ENCODE measurements at places on chromosomes 3 and 15.

DNA sequence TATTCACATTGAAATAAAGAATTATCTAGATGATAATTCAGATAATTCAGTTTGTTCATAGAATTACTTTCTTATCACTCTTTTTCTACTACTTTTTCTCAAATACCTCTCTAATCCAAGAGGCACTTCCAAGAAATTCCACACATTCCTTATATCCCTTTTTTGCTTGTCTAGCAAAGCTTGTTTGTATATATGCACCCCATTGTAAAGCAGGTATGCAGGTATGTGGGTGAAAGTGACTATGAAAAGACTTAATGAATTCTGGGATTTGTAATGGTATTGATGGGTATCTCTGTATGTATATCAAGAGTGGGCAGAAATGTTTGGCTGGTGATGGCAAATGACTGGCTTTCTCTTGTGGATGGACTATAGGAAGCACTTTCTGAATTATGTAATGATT, 94.1 kb upstream of the FGF7 start:
- DNase-seq, result no peak

DNA sequence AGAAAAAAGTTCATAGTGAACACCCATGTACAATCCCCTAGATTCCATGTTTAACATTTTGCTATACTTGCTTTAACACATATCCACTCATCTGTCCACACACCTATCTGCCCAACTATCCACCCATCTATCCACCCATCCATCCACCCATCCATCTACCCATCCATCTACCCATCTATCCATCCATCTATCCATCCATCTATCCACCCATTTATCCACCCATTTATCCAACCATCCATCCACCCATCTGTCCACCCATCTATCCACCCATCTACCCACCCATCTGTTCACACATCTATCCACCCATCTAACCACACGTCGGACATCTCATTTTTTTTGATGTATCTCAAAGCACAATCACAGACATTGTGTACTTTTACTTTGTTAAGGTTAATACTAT, 25.8 kb downstream of the RTP3 start:
- no peak for DNase-seq

- no peak for DNase-seq
These were observed 226.7 kb upstream of the MCTP2 start for GRCh38 chr15:94004697-94005096.

GRCh38 chr3:197227780-197228574, 70.4 kb downstream of the DLG1 start:
- DNase-seq, result no peak

DNA sequence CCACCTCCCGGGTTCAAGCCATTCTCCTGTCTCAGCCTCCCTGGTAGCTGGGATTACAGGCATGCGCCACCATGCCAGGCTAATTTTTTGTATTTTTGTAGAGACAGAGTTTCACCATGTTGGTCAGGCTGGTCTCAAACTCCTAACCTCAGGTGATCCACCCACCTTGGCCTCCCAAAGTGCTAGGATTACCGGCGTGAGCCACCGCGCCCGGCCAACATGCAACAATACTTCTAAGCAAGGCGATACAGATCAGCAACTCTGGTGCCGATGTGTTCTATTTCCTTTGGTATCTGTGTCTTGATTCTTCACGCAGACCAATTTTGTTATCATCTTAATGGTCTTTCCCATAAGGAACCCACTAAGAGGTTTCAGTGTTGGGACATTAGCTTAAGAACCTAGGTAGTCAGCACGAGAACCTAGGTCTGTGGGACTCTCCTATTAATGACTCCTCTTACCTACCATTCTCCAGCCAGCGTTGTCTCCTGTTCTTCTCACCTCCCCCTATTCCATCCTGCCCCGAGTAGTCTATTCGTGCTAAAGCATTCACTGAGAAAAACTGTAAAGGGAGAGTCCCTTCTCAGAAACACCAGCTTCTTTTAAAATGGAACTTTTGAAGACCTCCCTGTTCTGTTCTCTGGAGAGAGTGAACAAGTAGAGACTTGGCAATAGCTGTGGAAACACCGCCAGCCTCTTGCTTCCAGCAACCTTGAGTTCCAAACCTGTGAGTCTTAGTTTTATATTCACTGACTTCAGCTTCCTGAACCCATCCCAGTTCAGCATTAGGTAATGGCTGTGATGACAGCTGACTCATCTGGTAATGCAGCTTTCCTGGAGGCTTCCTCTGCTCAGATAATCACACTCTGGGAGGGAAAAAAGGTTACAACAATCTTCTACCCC, 61.2 kb downstream of the TSC22D2 start:
- no peak for DNase-seq

DNA sequence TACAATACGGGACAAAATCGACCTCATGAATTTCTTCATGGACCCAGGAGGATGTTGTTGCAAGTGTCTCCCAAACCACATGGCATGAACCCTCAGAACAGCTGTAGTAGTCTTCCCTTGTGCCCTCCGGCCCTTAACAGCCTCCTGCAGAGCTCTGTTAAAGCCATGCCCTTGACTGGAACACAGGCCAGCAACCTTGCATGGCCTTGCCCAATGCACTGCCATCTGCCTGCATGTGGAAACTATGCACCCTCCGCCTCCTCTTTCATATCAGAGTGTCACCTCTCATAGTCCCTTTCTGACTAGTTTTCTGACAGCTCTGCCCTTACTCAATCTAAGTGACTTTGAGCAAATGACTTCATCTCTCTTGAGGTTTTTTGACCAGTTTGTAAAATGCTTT, 39.4 kb upstream of the TRIM71 start:
- no peak for DNase-seq

DNA sequence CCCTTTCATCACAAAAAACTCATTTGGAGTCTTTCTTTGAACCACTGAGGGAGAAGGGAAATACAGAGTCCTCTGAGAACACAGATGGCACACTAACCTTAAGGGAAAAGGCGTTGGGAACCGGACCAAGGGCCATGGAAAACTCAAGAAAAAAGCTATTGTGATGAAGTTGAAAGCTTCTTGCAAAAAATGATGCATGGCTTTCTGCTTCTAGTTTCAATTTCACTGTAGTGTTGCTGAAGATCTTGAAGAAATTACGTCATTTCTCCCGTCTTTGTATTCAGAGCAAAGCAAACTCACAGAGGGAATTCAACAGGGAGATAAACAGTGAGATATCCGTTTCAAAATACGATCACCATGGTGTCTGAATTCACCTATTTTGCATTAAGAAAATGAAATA, 642.3 kb upstream of the ADAMTS9 start:
- no peak for DNase-seq

- no peak for DNase-seq
These were observed 22.7 kb downstream of the ATP6V1A start for GRCh38 chr3:113769551-113769950.

- no peak for DNase-seq
These were observed 7.7 kb downstream of the MAPKAPK3 start for GRCh38 chr3:50624634-50625033.

DNA sequence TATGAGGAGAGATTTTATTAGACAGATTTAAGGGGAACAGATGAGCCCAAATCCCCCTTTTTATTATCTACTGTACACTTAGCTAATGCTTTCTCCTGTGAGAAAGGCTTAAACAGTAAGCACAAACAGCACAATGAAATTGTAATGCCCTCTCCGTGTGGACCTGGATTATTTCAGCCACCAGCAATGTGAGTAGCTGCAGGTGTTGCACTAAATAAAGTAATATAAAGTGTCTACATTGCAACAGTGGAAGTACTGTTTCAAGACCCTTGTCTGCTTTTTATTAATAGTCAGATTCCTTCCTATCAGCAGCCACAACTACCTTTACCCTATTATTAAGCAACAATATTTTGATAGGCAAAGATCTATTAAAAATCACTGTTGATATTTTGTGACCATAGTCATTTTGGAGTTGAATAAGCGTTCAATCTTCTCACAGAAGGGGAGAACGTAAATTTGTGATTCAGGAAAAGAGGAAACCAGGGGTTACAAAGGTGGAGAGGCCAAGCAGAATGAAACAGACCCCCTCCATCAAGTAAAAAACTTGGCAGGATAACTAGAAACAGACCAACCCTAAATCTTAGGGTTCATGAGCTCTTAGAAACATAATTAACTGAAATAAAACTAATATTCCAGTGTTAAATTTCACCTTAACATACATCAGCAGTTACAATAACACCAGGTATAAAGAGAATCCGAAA, 422.6 kb downstream of the MECOM start:
- no peak for DNase-seq

All from SHP77 (cell line).